B cell (primary cell): ENCODE measurements at places on chromosomes 7 and 10. TPM values are rescaled to one million over a fixed set of nuclear protein-coding genes. Genes with fewer than 3 reads are reported as not detected.

PODXL gene
- total RNA-seq, result 5.8 and 6.0 TPM in 2 replicates

IDI2 gene
- total RNA-seq, result not detected in 2 replicates

SLC26A3 gene
- not detected in 2 replicates for total RNA-seq

LMBR1 gene
- total RNA-seq, result 85.2 and 99.7 TPM in 2 replicates

TDRD1 gene
- 0.22 and 0.29 TPM in 2 replicates for total RNA-seq

SEMA3E gene
- not detected in 2 replicates for total RNA-seq

TMEM229A gene
- total RNA-seq, result not detected in 2 replicates

LRRC17 gene
- total RNA-seq, result 0.53 and 0.86 TPM in 2 replicates
